Stimulated activated CD4-positive, alpha-beta T cell treated with anti-CD3 and anti-CD28 coated beads, Interleukin-2, amount 100 ng/mL, for 48 hours (primary cell): ENCODE measurements at places on chromosomes 7 and 10.

- no peak for DNase-seq
Observed at GRCh38 chr7:94739180-94739579, 83.2 kb upstream of the SGCE start.

GRCh38 chr7:2838873-2839578, 5.1 kb downstream of the GNA12 start:
- no peak for DNase-seq

DNA sequence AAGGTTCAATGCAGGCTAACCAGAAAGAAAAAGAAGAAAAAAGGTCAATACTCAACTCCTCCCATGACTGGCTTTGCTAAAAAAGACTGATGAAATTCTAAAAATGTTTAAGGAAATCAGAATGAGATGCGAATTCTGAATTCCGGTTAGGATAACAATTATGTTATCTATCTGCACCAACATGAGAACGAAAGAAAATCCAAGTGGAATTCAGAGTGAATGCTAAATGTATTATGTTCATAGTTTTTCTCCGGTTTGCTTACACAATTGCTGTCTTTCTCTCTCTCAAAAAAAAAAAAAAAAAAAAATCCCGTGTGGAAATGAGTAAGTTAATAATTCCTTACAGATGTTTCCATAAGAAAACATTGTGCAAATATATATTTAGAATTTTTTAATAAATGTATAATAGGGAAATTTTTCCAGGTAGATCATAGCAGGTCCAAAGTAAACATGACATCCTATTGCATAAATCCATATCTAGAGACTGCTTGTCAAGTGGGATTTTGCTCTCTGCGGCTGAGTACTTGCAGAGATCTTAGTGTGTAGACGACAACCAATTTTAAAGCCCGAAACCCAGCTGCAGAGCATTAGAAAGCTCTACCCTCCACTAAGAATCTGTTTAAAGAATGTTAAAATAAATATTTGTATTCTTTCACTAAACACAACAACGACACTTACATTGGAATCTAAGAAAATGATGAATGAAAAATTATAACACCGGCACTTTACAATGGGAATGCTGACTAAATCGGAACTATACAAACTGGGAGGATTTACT, 104.0 kb downstream of the JAZF1 start:
- DNase-seq: no peak

DNA sequence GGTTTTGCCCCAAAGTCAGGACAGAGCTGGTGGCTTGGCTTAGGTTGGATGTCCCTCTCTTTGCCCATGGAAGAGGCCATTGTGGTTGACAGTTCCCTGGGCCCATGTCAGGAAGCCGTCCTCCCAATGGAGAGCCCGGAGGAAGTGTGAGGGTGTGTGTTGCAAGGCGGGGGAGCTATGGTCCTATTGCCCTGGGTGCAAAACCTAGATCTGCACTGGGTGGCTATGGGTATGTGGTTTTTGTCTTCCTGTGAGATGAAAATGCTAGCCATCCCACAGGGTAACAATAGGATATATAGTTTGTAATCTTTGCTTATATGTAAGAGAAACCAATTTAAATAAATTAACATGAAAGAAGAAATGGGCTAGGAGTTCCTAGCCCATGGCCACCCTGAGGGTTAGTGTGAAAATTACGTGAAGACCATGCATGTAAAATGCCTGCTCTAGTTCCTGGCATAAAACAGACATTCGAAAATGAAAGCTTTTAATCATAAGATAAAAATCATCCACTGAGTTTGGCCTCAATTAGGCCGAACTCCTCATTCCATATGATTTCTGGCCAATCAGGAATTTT, 189.2 kb downstream of the PLPP4 start:
- no peak for DNase-seq

GRCh38 chr7:128274246-128274883, 33.3 kb downstream of the LEP start:
- no peak for DNase-seq

DNA sequence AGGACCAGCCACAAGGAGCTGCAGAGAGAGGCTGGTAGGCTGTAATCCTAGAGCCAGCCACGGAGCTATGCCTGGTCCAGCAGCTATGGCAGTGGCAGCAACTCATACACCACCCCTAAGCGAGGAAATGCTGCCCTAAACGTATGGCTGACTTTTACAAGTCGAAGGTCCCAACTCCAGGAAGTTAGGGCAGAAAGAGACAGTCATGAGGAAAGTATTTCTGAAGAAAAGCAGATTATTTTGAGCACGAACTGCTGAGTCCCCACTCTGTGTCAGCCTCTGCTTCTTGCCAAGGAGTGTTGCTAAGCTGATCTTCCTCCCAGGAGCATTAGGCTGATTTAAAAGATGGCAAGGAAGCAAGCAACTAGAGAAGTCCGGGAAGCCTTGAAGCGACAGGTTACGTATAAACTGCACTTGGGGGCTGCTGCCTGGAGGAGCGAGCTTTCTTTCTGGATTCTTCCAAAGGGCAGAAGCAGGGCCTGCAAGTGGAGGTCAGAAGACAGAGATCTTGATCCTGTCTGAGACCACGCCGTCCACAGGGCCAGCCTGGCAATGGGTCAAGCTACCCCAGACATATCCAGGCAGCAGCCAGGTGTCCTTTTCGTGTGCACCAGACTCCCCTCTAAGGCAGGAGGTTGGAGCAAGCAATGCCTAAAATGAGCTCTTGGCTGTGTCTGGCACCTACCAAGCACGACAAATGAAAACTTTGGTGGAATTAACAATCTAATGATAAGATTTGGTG, 39.4 kb downstream of the PLXNA4 start:
- DNase-seq: no peak

- DNase-seq: no peak
Observed at GRCh38 chr7:44072364-44073231, 7.2 kb upstream of the PGAM2 start.

DNA sequence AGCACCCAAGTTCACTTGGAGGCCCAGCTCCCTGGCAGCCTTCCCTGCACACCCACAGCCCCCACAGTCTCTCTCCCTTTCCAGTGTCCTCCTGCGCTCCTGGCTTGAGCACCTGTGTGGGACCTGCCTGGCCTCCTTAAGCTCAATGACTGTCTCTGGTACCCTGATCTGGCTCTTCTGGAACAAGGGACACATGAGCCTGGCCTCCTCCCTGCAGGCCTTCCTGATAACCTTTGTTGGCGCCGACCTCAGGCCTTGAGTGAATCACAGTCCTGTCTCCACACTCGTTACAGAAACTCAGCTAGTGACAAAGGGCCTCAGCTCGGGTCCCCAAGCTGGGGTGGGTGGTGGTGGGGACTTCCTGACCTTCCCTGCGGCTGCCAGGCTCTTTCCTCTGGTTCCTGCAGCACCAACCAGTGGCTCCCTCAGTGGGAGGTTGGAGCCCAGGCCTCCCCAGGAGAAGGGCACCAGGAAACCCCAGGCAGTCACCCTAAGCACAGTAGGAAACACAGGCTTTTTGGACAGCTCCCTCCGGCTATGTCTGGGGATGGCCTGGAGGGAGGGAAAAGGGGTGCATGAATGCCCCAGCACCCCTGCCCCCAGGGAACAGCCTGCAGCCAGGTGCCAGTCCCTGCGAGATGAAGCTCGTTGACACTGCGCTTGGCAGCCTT, 147.3 kb downstream of the SH3PXD2A start:
- no peak for DNase-seq

DNA sequence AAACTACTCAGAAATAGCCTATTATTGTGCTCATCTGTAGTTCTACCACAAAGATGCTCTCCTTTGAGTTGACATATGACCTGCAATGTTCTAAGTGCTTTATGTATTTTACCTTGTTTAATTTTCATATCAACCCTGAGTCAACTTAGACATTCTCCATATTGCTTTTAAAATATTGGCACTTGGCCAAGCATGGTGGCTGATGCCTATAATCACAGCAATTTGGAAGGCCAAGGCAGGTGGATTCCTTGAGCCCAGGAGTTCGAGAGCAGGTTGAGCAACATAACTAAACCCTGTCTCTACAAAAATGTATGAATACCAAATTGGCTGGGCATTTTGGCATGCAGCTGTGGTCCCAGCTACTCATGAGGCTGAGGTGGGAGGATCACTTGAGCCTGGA, 50.6 kb downstream of the PRKG1 start:
- DNase-seq: no peak

DNA sequence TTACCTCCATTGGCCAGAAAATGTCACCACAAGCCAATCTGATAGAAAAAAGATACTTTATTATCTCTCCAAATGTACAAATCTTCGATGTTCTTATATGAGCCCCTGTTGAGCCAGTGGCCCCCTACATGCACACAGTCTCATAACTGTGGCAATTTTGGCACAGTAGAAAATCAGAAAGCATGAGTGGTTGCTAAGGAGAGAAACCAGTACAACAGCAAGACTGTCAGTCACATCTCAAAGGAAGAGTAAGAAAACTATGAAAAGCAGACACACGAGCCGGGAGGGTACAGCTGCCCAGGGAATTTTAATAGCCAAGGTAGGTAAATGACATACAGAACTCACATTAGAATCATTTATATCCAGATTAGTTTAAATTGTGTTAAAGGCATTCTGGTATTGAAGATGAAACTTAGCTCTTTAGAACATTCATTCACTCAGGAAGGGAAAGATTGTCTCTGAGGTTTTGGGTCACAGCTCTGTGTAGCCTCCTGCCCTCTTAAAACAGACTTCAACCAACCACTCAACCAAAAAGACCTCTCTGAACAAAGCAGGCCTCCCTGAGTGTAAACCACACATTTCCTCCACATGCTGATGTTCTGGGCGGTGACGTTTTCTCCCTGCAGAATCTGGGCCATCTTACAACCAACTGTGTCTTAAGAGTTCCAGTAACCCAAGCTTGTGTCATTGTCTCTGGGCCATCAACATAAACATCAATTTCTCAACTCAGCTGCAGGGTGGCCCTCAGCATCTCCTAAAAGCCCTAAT, 80.8 kb upstream of the ADAM12 start:
- no peak for DNase-seq

GRCh38 chr10:30709700-30710358, 80.3 kb upstream of the LYZL2 start:
- DNase-seq: no peak

GRCh38 chr10:72335394-72336258, 19.1 kb downstream of the DNAJB12 start:
- DNase-seq: no peak

GRCh38 chr10:1339396-1339795, 283.2 kb downstream of the WDR37 start:
- DNase-seq: no peak

- DNase-seq: no peak
Observed at GRCh38 chr10:36624551-36625100, 500.8 kb upstream of the ANKRD30A start.

GRCh38 chr10:34203966-34204630, 611.0 kb downstream of the PARD3 start:
- no peak for DNase-seq

DNA sequence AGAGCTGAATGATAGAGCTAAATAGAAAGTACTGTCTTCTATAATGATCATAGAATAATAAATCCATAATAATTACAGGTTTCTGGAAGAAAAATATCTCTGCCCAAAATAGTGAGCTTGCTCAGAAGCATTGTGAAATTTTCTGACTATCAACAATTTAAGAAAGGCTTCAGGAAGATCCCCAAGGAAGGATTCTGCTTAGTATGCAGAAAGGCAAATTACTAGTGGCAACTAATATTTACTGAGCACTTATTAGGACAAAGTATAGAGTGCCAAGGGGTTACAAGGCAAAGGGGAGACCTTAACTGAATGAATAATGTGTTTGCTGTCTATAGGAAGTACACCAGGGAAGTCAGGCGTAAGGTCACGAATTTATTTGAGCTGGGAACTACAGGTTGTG, 158.1 kb upstream of the LRRTM3 start:
- no peak for DNase-seq

DNA sequence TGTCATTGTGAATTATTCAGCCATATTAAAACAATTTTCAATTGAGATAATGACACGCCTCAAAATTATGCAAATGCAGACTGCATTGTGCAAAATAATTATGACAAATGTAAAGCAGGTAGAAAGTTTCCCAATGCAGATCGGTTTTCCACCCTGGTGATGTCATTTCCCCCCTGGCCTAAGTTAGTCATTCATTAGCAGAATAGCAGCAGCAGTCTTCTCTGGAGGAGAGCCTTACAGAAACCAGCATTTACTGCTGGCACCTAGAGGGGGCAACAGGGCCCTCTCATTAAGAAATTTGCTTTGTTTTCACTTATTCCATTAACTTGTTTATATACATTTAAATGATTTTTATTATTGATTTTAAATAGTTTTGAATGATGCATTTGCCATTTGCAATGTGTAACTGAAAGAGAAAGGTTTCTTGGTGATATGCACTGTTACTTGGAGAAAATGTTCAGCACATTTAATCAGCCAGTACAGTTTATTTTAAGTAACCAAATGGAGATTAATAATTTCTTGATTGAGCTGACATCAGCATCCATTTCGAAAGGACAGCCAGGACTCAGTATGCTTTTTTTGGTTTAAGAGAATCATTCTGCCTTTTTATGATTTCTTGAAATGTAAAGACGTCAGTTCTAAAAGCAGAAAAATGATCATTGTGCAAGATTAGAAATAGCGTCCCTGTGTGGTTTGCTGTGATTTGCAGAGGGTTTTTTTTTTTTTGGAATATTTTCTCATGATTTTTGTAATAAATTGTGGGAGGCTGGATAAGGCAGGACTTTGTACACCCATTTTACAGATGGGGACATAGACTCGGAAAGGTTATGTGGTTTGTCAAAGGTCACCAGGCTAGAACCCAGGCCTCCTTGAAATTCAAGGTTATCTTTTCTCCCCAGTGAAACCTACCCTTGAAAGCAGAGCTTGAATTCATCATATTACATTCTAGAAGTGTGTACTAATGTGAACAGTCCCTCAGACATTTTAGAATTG, 3.5 kb downstream of the ARID5B start:
- peak; percentile 30 for DNase-seq

- no peak for DNase-seq
Observed at GRCh38 chr10:77109351-77109994, 528.1 kb downstream of the KCNMA1 start.

- DNase-seq: no peak
Observed at GRCh38 chr7:39560408-39560807, 5.8 kb upstream of the YAE1 start.

DNA sequence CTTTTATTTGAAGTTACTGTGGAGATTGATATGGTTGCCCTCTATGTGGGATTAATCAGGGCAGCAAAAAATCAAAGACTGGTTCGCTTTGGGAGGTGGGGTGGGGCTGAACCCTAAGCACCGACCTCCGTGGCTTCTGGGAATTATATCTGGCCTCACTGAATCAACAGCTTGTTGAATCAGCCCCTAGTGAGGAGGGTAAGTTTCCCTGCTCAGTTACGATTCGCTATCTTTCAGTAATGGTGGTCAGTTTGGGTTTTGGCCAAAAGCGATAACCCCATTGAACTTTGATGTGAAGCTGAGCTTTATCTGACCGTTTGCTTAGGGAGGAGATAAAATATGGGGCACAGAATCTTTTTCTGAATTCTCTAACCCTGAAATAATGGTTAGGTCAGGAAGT, 16.6 kb upstream of the ARPC1A start:
- no peak for DNase-seq

GRCh38 chr7:135174941-135175340, 4.4 kb upstream of the CYREN start:
- no peak for DNase-seq

- DNase-seq: no peak
Observed at GRCh38 chr10:113854761-113855588, 514 bp downstream of the NHLRC2 start.

- no peak for DNase-seq
Observed at GRCh38 chr10:70295321-70295720, 11.5 kb upstream of the NPFFR1 start.
